Aorta (tissue), 5 donors: ENCODE measurements at places on chromosomes 6 and 20. TPM values are rescaled to one million over a fixed set of nuclear protein-coding genes. Genes with fewer than 3 reads are reported as not detected.

Gene C6orf141
- total RNA-seq, result 9.6 TPM

Gene NAA20
- total RNA-seq, result 40.6 TPM

Gene TIAM2
- total RNA-seq, result 16.1 TPM

Gene LAMA5
- total RNA-seq, result 395 TPM

Gene VWA7
- total RNA-seq, result 0.58 TPM
